ENCODE measurements at places on chromosomes 12 and 14.

DNA sequence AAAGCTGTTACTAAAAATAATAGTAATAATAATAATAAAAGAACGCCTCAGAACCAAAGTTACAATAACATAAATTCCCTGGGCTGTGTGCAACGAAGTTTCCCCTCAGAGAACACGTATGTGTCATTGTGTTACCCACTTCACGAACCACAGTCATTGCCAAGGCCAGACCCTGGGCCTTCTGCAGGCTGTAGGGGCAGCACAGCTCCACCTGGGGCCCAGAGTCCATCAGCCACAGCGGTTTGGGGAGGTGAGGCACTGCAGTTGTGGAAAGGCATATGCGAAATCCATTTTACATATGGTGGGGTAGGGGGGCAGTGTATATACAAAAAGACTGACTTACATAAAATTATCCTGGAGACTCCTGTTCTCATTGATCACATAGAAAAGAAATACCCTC, 56.1 kb downstream of the ESR2 start:
- no peak for DNase-seq

GRCh38 chr14:62071039-62071438, 308.8 kb downstream of the SNAPC1 start:
- DNase-seq: no peak

DNA sequence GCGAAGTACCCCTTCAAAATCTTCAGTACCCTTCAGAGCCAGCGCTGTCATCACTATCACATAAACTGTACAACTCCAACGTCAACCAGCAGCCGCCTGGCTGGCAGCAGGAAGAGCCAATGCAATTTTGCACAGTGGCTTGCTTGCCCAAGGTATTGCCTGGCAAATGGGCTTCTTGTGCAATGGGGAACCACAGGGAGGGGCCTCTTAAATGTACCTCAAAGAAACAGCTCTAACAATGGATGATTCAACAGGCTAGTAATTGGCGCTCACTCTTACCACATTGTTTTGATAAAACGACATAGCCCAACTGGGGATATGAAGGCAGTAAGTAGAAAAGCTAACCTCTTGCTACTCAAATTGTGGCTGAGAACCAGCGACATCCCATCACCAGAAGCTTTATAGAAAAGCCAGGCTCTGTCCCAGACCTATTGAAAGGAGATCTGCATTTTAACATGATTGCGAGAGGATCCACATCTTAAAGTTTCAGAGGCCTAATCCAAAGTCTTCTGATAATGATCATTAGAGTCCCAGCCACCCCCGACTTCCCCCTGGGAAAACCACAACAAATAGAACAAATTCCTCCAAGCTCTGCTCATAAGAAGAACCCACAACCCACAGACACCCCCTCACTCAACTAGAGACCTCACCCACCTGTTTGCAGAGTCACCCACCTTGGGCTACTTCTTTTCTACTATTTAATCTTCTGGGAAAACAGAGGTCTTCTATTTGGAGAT, 125.3 kb upstream of the HIF1A start:
- peak; percentile 13 for DNase-seq

DNA sequence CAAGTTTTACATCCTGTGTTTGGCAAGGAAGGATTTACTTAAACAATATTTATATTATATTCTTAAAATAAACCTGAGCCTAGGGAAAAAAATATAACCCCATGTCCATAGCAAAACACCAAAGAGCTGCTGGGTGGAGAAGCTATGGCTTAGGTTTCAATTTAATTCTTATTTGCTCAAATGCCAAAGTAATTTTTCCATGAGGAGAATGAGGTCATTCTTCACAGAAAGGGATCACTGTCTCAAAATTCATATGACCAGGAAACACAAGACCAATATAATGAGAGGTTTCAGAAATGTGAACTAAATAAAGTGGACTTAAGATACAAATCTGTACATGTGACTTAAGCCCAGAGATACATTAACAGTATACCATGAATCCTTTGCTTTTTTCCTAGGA, 195.0 kb downstream of the PHLDA1 start:
- DNase-seq: no peak

DNA sequence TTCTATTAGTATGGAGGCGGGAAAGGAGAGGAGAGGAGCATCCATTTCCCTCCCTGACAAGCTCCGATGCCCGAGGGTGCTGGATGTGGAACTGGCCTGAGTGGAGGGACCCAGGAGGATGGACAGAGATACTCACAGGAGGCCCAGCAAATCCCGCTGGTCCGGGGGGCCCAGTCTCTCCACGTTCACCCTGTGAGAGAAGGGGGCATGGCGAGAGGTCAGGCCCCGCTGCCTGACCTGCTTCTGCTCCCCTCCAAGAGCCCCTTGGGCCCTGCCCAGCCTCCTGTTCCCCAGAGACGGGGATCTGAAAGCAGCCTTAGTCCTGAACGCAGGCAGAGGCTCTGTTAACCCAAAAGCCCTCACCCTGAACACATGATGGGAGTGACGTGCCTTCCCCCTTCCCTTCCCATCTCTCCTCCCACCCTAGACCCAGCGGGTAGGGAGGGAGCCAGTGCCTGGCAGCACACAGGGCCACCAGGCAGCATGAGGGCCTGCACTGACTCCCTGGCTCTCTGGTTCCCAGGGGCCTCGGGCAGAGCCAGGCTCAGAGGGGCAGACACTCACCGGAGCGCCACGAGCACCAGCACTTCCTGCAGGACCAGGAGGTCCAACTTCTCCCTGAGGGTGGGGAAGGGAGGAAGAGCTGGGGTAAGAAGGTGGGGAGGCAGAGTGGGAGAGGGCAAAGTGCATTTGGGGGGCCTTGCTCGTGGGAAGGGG, 17.5 kb downstream of the TMEM106C start:
- no peak for DNase-seq

GRCh38 chr14:58638231-58639197, 752 bp downstream of the DACT1 start:
- DNase-seq: peak; percentile 80

GRCh38 chr12:91985002-91985787, 160.5 kb downstream of the BTG1 start:
- DNase-seq: no peak

DNA sequence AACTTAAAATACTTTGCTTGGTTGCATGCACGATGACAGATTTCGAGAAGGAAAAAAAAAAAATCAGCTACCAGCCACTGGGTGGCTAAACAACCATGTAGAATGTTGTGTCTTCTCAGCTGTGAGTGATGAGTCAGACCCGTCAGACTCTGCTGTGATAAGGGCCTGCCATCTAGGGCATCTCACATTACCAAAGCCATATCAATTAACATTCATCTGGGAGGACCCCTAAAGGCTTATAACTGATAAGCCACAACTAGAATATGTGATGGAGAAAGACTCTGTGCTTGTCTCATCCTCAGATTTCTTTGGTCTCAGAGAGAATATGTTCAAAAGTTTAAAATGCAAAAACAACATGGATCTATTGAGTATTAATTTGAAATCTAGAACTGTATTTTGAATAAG, 111.5 kb downstream of the PAX9 start:
- DNase-seq: no peak

- peak; percentile 67 for DNase-seq
Measured at GRCh38 chr14:95098984-95099599, 58.2 kb downstream of the DICER1 start.

GRCh38 chr12:91203610-91204009, 21.0 kb upstream of the DCN start:
- no peak for DNase-seq

- no peak for DNase-seq
Measured at GRCh38 chr14:61530896-61531295, 164.4 kb upstream of the HIF1A start.

GRCh38 chr12:52993558-52993869, 12.7 kb upstream of the EIF4B start:
- DNase-seq: no peak

DNA sequence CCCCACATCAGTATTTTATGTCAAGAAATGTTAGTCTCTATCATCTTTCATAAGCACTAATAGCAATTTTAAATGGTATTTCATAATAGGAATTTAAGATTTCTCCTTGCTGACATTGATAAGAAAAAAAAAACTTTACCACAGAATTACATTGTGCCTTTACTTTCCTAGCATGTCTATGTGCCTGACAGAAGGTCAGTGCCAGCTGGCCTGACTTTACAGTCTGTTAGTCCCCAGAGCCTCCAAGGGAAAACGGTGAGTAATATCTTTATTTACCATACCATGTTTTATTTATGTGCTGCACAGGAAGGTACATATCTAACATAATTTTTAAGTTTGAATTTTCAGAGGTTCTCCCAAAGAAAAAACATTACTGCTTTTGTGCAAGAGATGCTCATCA, 152.0 kb upstream of the AEBP2 start:
- DNase-seq: no peak

GRCh38 chr14:68333262-68333661, 459.6 kb downstream of the ZFP36L1 start:
- DNase-seq: no peak

- peak; percentile 5 for DNase-seq
Measured at GRCh38 chr14:104091927-104092771, 6.6 kb downstream of the ASPG start.

- DNase-seq: peak; percentile 33
Measured at GRCh38 chr12:57869298-57869926, 22.9 kb upstream of the CTDSP2 start.

GRCh38 chr14:87205811-87206210, 787.2 kb downstream of the GALC start:
- DNase-seq: no peak

GRCh38 chr14:51446771-51447170, 204.9 kb upstream of the FRMD6 start:
- no peak for DNase-seq

DNA sequence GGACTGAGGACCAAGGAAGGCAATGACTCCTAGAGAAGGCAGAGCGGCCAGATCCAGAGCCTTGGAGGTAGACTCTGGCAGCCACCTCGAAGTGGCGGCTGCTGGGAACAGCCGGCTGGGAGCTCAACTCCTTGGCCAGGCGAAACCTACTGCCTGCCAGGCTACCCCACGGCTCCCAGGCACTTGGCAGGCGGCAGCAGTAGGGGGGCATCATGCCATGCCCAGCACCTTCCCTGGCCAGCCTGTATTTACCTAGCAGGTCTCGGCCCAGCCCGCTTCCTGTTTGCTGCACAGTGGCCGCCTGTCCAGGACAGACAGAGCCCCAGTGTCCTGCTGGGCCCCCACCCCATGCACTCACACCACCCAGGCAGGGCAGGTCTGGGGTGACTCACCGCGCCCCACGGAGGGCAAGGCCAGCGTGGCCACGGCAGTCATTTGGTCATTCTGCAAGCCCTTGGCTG, 10.2 kb downstream of the TRPV4 start:
- no peak for DNase-seq

DNA sequence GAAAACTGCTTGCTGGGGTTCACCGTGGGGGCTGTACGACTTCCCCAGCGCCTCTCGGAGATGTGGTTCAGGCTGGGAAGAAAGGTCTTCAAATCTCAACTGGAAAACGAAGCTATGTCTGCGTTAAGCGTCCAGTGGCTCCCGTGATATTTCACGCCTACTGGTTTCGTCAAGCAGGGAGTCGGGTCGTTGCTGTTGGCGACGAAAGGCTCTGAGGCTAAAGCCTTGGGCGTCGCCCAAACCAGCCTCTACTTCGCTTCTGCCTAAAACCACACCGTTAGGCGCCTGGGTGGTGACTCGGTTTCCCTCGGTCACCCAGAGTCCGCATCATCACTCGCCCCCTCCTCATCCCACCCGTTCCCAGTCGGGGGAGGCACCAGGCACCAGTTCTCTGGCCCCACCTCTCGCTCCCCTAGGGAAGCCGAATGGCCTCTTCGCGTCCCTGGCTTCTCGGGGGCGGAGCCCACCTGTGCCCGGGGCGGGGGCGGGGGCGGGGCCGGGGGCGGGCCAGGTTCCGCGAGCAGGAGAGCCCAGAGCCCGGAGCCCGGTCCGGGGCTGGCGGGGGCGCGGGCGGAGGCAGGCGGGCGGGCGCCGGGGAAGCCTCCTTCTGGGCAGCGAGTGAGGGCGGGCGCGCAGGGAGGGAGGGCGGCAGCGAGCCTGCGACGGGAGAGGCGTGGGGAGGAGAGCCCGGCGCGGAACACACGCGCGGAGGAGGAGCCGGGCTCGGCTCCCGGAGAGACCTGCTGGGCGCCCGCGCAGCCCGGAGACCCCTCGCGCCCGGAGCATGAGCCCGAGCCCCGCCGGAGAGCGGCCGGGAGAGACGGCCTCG, at the start of gene B4GALNT3:
Gene B4GALNT3 (plus strand): TSS at position 510 of the 829 bp plus-strand sequence. CDS start 438 bp downstream, outside the sequence.
- peak; percentile 52 for DNase-seq

- DNase-seq: no peak
Measured at GRCh38 chr12:114406316-114406983, 506 bp upstream of the TBX5 start.

DNA sequence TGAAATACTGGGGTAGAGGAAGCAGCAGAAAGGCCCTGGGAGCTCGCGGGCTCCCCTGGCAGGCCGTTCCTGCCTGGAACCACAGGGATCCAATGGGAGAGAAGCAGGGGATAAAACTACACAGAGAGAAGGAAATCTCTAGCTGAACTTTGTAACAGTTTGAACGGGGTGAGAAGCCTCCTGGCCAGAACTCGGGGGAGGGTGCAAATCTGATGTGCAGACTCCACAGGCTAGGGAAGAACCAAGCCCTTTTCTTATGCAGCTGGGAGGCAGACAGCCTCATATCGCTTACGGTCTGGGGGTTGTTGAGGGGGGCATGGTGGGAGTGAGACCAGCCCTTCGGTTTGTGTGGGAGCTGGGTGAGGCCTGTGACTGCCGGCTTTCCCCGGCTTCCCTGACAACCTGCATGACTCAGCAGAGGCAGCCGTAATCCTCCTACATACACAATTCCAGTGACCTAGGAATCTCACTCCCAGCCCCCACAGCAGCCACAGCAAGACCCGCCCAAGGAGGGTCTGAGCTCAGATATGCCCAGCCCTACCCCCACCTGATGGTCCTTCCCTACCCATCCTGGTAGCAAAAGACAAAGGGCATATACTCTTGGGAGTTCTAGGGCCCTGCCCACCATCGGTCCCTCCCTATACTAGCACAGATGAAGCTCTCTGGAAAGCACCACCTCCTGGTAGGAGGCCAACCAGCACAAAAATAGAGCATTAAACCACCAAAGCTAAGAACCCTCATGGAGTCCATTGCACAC, 143.0 kb downstream of the TMTC1 start:
- DNase-seq: no peak

DNA sequence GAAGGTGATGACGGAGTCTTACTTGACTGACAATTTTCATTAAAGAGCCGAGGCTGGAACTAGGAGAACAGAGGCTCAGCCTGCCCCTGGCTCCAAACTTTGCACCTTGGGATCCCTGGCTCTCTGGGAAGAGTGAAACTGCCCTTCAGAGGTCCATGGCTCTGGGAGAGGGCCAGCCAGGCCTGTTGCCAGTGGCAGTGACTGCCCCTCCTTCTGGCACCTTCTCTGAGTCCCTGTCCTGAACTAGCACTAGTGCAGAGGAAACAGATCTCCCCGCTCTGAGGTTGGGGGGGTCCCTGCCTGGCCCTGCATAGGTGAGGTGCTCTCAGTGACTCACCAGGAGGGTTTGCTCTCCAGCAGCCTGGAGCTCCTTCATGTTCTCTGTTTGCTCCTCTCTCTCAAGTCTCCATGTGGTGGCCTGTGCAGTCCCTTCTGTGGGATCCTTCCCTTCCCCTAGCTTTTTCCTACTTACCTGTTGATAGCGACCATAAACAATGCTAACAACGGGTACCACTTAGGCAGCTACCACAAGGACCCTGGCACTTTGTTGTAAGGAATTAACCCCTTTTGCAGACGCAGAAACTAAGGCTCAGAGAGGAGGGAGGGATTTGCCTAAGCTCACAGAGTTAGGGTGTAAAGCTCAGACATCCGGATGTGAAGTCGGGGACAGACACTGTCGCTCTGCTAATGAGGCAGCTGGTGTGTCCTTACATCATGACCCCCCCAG, 22.4 kb downstream of the FAM222A start:
- no peak for DNase-seq

- DNase-seq: no peak
Measured at GRCh38 chr12:318759-319515, 56.3 kb upstream of the SLC6A13 start.

Measured in posterior cingulate gyrus (tissue), 11 donors.